NCI-H1417 treated with DMSO at 0.1 percent for 48 hours (cell line): ENCODE measurements at places on chromosomes 16 and 17.

GRCh38 chr16:14202697-14203096, 131.6 kb downstream of the MRTFB start:
- DNase-seq = peak; percentile 78

DNA sequence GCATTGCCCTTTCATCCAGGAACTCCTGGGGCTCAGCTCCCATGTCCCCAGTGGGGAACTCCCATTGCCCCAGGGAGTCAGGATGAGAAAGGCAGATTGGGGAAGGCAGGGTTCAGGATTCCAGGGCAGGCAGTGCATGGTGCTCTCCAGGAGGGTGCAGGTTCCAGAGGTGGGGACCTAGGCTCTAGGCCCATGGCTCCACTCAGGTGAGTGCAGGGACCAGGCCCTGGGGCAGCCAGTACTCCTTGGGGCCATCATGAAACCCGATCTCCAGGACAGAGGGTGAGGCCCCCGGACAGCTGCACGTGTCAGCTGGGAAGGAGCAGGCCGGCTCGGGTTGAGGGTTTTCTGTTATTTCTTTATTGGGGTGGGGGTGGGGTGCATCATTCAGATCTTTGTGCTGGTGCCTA, 1.3 kb upstream of the MTSS2 start:
- DNase-seq = no peak

DNA sequence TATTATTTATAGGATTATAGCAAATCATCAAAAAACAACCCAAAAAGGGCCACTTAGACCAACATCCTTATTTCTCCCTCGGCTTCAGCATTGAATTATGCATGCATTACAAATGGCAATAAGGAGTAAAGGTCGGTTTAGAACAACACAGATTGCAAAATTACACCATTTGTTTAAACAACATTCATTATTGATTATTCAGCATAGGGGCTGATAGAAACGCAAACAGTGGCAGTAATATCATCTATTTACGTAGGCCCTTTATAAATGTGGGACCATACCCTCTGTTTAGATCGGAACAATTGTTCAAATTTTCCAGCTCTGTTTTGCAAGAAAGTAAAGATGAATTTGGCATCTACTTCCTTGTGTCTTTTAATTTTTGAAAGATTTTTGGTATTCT, 153.3 kb downstream of the WWOX start:
- DNase-seq = no peak

DNA sequence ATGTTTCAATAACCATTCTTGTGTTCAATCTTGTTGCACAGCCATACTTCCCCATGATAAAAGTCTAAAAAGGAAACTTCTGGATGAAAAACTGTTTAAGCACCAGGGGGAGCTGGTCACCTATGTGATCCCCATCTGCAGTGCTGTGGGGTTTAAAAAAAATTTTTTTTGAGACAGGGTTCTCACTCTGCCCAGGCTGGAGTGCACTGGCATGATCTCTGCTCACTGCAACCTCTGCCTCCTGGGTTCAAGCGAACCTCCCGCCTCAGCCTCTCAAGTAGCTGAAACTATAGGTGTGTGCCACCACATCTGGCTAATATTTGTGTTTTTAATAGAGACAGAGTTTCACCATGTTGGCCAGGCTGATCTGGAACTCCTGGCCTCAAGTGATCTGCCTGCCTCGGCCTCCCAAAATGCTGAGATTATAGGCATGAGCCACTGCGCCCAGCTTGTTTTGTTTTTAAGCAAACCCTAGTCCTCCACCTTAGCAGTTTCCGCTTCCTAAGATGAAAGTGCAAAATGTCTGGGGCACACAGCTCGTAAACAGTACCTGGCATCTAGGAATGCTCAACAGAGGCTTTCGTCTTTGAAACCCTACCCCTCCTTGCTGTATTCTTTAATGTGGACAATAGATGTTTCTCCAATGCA, 25.4 kb downstream of the DNAJA2 start:
- no peak for DNase-seq

- DNase-seq = no peak
Measured at GRCh38 chr16:62190426-62190825, 154.2 kb upstream of the CDH8 start.
